ENCODE measurements at places on chromosomes 4 and X.

GRCh38 chr4:39621582-39621981, 17.1 kb downstream of the SMIM14 start:
- DNase-seq: no peak

GRCh38 chr4:176964116-176964691, 171.5 kb upstream of the VEGFC start:
- DNase-seq: no peak

DNA sequence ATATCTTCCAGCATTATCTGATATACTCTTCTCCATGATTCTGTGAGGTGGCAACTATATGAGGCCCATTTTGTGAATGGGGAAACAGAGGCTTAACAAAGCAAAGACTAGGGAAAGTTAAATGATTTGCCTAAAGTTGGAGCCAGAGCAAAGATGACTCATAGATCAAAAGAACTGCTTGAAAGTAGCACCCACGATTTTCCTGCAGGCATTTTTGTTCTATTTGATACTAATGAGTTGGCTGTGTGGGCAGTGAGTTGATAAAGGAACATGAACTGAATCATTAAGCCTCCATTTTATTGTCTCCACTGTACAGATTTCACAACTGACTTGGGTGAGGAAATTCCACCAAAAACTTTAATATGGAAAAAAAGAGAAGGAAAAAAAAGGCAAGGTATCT, 138.9 kb upstream of the IGFBP7 start:
- no peak for DNase-seq

- no peak for DNase-seq
Measured at GRCh38 chr4:73019462-73020047, 50.0 kb downstream of the COX18 start.

DNA sequence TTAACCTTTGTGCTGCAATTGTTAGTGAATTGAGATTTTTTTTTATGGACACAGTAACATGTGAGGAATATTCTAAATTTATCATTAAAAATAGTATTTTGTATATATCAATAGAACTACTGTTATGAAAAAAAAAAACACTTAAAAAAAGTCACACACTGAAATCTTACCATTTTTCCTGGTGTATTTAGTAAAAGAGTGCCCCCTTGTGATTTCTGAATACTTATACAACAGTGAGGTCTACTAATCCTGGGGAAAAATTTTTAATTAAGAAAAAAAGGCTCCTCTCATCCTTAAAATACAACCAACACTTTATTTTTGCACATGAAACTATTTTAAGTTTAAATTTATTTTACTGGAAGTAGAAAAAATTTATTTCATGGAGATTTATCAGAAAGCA, 56.4 kb upstream of the SPOCK3 start:
- DNase-seq: no peak

DNA sequence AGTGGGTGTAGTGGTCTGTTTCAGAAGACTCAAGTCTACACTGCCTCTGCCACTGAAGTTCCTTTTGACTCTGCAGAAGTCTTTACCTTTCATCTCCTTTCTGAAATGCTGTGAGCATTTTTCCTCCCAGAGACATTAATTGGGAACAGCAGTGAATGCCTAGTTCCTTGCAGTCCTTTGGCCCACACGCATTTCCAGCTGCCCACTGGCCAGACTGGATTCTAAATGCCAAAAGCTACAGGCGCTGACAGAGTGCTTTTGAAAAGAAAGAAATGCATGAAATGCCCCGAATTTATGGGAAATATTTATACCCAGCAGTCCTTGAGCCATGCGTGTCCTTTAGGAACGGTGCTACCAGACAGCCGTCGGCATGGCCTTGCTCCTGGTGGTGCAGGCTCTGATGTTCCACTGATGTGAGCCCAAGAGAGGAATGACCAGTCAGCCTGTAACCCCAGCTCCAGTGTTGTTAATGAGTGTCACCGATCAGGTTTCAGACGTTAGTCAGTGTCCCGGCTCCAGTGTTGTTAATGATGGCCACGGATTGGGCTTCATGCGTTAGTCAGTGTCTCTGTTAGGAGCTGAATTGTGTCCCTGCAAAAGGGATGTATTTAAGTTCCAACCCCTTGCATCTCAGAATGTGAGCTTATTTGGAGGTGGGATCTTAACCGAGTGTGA, 132.6 kb downstream of the TBL1X start:
- no peak for DNase-seq

GRCh38 chrX:21738950-21739287, 19.0 kb downstream of the SMPX start:
- no peak for DNase-seq

DNA sequence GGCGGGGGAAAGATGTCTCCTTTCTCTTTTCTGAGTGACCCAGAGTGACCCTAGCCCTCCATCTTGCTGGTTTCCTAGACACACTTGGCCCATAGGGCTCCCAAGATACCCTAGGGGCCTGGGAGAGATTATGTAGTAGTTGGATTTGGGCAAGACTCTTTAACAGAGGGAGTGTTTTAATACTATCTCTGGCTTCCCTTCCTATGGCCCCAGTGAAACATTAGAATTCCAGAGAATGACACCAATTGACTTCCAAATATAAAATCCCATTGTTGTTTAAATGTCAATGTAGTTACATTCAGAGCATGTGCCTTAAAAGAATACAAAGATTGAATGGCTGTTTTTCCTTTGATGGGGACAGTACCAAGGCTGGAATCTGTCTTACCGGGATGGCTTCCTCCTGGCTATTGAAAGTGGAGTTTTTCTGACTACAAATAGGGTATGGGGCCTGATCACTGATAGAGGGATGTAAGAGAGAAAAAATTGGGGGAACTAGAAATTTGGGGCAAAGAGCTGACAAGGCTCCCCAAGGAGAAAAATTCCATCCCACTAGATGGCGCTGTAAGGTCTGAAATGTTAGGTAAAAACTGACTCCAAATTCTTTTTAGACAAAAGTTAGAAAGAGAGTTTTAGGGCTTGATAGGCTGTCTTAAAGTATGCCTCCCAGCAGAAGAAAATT, 10.7 kb downstream of the TENT5D start:
- DNase-seq: no peak

GRCh38 chr4:82747686-82748575, 50.7 kb downstream of the SCD5 start:
- no peak for DNase-seq

- DNase-seq: no peak
Measured at GRCh38 chr4:52877036-52877435, 14.9 kb downstream of the RASL11B start.

GRCh38 chr4:26152056-26152455, 168.8 kb upstream of the RBPJ start:
- no peak for DNase-seq

DNA sequence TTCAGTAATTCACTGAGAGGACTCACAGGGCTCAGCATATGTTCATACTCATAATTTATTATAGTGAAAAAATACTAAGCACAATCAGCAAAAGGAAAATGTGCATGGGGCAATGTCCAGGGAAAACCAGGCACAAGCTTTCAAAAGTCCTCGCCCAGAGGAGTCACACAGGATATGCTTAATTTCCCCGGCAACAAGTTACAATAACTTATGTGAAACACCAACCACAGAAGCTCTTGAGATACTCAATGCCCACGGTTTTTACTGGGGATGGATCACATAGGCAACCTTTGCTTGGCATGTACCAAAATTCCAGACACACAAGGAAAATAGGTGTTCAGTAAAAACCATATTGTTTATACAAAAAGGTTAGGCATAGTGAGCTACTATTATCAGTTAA, 38.5 kb upstream of the STPG2 start:
- no peak for DNase-seq

DNA sequence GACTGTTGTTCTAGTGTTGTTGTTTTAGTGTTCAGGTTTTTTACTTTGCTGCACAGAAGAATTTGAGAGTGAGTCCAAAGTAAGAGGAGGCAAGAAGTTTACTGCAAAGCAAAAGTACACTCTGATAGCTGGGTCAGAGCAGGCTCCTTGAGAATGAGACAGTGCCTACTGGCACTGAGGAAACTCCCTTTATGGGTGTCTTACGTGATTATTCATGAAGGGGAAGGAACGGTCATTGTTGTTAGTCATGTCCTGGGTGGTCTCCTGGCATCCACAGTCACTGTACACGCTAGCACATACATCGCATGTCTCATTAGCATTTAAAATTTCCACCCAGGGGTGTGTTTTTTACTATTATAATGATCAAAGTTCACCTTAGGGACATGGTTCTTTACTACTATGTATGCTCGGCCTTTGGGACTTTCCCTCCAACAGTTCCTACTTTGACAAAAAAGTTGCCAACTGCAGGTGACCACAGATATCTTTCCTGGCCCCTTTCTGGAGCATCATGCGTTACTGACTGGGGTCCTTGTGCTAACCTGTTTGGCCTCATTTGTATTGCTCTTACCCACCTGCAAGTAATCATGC, 688.9 kb upstream of the AMOT start:
- DNase-seq: no peak

GRCh38 chr4:169179609-169180521, 90.9 kb downstream of the SH3RF1 start:
- DNase-seq: no peak

DNA sequence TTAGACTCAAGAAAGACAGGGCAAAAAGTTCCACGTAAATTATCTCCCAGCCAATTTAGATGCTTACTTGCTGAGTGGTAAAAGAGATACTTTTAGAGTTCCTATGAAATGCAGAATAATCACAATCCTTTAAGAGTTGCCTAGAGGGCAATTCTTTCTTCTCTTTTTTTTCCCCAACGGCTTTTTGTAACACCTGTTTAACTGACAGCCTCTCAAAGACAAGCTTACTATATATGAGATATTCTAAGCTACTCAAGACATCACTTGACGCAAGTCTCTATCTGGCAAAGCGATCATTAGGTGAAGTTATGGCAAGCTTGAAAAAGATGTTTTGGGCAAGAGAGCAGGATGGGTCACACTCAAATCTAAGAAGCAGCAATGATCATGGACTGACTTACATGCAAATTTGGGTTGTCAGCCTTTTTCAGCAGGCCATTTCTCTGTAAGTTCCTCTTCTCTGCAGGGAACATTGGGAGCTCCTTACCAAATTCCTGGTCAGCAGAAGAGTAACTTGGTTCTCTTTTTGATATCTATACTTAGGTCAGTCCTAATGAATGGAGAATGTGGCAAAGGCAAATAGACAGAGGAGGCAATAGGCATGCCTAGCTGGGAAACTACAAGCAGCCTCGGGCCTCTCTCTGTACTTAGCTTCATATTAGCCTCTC, 162.9 kb upstream of the FGF13 start:
- no peak for DNase-seq

DNA sequence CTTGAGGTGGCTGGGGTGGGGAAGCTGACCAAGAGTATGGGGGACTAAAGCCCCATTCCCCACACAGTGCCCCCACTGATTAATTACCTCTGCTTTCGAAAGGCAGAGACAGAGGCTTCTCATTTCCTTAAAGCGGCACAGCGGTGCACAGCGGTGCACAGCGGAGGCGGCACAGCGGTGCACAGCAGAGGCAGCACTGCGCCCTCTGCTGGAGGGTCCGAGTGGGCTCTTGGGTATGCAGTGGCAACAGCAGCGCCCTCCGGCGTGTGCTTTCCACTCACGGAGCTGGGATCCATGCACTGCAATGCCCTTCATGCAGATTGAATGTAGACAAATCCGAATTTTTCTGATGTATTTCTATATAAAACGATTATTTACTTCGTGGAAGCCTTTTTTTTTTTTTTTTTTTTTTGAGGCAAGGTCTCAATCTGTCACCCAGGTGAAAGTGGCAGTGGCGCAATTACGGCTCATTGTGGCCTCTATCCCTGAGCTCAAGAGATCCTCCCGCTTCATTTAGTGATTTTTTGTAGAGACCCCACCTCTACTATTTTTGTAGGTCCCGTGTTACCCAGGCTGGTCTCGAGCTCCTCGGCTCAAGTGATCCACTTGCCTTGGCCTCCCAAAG, 19.7 kb upstream of the PRPS2 start:
- DNase-seq: peak; percentile 27

DNA sequence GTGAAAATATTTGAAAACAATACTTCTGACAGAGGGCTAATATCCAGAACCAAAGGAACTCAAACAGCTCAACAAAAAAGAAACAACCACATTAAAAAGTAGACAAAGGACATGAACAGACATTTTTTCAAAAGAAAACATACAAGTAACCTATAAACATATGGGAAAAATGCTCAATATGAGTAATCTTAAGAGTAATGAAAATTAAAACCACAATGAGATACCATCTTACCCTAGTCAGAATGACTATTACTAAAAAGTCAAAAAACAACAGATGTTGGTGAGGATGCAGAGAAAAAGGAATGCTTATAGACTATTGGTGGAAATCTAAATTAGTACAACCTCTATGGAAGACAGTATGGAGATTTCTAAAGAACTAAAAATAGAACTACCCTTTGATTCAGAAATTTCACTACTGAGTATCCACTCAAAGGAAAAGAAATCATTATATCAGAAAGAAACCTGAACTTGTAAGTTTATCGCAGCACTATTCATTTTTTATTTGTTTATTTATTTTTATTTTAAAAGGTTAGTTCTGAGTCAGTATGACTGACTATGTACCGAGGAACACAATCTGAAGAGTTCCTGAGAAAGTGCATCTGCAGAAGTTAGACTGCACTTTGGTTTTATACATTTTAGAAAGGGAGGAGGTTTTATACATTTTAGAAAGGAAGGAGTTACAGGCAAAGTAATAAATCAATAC, 231.3 kb downstream of the INPP4B start:
- DNase-seq: no peak

DNA sequence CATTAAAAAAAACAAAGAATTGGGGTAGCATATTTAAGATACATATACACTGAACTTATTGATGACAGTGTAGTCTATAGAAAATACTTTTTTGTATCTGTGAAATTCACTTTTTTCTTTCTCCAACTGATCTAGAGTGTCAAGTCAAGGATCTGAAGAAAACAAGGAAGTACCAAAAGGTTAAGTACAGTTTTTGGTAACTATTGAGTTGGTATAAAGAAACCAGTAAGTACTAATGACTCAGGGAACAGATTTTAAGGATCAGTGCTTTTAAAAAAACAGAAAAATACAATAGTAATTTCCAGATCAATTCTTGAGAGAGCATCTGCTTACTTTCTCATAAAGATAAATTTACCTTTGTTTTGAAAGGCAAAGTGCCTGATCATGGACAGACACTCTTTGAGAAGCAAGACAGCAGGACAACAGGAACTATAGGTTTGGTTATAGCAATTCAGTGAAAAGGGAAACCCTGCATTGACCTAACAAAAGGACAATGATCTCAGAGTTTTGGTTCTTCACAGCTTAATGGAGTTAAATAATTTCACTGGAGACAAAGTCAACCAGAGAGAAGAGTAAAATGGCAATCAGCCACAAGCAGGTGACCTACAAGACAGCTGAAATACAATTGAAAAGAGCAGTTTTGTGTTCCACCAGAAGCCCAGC, 23.4 kb downstream of the TRMT10A start:
- no peak for DNase-seq

DNA sequence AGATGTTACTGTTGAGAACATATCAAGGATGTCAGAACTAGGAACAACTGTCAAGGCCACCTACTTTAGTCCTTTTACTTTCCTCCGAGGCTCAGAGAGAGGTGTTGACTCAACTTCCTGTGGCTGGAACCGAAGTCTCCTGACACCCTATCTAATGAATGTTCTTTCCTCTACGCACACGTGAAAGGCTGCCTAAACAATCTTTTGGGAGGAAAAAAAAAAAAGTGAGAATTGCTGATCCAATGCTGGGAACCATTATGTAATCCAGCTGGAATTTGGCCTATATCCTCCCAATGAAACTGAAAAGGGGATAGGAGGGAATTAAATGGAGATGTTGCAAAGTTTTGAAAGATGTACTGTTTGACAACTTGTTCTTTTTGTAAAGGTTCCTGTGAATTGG, 8.3 kb upstream of the MAP7D3 start:
- DNase-seq: no peak

Data from stimulated activated CD4-positive, alpha-beta T cell treated with anti-CD3 and anti-CD28 coated beads, Interleukin-12 subunit alpha, Interleukin-12 subunit beta, amount 100 ng/mL, for 24 hours (primary cell).